Cardiac fibroblast (primary cell): ENCODE measurements at places on chromosomes 3 and 15.
A peak's percentile ranks its signal among the peaks of the same experiment; 100 is the strongest.

DNA sequence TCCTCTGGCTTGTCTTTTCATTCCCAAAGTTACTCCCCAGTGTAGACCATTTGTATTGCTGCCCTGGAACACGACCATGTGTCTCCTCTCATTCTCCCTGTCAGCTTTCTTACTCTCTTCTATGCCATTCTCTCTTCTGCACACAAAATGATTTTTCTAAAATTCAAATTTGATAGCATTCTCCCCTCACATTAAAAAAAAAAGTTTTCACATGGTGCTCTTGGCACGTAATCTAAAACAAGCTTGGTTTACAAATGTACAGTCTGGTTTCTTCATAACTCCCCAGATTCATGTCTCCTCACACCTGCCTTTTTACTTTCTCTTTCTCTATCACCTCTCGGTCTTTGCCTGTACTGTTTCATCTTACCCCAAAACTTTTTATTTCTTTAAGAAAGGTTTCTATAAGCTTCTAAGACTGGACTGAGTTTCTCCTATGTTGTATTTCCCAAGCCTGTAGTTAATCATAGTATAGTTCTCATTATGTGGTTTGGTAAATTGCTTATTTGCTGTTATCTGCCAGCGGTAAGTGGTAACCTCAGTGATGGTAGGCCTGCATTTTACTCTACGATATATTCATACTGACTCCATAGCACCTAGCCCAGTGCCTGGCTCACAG, 31.2 kb downstream of the BCHE start:
- no peak for DNase-seq

DNA sequence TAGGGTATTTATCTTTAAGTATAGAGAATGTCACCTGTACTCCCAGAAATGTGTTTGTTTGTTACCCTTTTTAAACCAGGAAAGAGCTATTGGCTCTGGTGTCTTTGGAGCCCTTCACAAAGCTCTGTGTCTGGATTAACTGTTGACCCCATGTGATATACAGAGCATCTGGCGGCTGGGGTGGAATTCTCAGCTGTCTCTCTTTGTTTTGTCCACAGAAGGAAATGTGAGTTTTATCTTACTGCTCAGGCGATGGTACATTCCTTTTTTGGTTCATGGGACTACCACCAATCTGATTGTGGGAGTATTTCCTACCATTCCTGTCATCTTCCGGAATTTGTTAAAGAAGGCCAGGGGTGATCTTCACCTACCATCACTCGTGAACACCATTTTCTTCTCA, 120.3 kb downstream of the AKAP13 start:
- peak; percentile 71 for DNase-seq

- no peak for DNase-seq
Observed at GRCh38 chr15:70758790-70759462, 4.4 kb downstream of the UACA start.

DNA sequence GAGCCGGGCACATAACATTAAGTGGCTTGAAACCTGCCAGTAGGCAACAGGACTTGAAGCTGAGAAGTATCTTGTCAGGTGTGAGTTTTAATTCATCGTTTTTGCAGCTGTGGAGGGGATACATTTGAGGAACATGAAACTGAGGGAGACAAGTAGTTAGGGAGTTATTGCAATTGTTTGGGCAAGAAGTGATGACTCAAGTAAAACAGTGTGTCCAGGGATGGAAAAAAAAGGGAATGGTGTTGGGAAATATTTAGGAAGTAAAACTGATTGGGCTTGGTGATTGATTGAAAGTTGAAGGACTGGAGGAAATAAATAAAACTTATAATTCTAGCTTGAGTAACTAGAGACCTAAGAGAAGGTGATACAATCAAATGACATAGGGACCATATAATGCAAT, 85.5 kb downstream of the NCEH1 start:
- DNase-seq, result peak; percentile 43

DNA sequence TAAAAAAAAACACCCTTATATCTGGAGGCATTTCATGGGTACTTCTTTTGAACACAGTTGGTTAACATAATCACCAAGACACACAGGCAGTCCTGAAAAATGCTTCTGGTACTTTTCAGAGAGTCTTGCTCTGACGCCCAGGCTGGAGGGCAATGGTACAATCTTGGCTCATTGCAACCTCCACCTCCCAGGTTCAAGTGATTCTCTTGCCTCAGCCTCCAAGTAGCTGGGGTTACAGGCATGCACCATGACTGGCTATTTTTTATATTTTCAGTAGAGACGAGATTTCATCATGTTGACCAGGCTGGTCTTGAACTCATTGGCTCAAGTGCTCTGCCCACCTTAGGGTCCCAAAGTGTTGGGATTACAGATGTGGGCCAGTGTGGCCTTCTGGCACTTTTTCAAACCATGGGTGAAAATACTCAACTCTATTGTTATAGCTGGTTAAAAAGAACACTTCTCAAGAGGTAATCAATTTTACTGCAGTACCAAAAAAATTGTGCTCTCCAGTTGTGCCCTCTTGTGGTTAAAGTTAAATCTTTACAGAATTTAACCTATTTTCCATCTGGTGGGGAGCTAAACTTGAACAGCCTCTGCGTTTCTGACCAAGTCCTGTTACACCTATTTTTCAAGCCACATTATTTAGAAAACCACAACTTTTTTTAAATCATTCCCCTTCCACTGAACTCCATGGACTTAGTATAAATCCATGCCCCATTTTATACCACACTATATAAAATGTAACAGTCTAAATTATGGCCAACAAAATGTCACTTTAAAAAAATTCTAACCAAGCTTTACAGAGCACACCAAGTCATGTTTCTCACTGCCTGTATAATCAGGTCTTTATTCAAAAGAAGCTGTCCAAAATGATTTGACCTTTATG, 1.2 kb upstream of the SNAPC5 start:
- peak; percentile 63 for DNase-seq

DNA sequence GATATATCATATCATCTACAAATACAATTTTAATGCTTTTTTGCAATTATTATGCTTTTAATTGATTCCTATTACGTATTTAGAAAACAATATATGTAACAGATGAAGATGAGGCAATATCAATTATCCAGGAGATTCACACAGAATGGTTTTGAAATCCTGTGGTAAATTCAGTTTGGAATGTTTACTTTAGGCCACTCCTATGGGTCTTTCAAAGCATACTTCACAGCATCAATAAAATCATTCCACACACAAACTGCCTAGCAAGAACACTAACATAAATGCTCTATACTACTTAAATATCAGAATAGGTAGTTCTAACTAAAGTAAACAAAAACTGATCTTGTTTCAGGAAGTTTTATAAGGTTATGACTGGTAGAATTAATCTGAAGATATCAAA, 90.5 kb downstream of the FAM227B start:
- no peak for DNase-seq

- DNase-seq, result no peak
Observed at GRCh38 chr3:143450632-143451031, 331.1 kb downstream of the CHST2 start.
